ENCODE measurements at places on chromosomes 3 and 15.

- DNase-seq, result peak; percentile 67
- H3K36me3 ChIP-seq, result no peaks in the 10 kb centered on the region
- H3K27me3 ChIP-seq, result no peaks in the 10 kb centered on the region
- no peaks in the 10 kb centered on the region for H3K4me1 ChIP-seq
- H3K4me3 ChIP-seq, result peak within 1 kb of the TSS; percentile 99
Observed at GRCh38 chr3:138187296-138188012, at the start of gene ARMC8. Gene ARMC8 (plus strand): TSS chr3:138187301. CDS start chr3:138187555, 254 bp downstream.

- H3K27ac ChIP-seq, result no peak overlapping the region
- no peaks in the 10 kb centered on the region for H3K36me3 ChIP-seq
- H3K4me1 ChIP-seq, result no peaks in the 10 kb centered on the region
- H3K27me3 ChIP-seq, result no peaks in the 10 kb centered on the region
- no peak overlapping the region for H3K4me3 ChIP-seq
Observed at GRCh38 chr3:107884719-107885460, 205.9 kb downstream of the CD47 start.

DNA sequence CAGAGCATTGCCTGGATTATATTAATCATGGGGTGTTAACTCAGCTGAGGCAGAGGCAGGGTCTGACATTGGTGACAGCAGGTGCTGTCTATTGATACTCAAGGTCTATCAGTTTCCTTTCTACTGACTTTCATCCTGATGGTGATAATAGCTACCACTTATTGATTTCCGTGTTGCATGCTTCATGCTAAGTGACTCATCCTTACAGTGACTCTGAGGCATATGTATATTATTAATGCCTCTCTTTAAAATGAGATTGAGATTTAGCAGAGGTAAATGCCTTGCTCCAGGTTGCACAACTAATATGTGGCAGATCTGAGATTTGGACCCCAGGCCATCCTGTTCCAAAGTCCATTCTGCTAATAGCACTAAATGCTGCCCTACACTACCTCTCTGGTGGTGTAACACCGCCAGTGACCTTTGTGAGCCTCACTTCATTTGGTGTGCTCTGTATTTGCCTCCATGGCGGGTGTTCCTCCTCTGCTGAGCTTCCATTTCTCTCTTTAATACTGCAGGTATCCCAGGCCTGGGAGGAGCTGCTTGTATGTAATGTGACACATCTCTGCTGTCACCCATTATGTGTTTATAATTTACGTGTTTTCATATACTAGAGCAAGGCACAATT lies 50.4 kb downstream of the GPR171 start:
- no peak overlapping the region for H3K27ac ChIP-seq
- no peak overlapping the region for H3K4me3 ChIP-seq
- H3K36me3 ChIP-seq, result no peaks in the 10 kb centered on the region
- DNase-seq, result no peak
- H3K27me3 ChIP-seq, result no peaks in the 10 kb centered on the region

DNA sequence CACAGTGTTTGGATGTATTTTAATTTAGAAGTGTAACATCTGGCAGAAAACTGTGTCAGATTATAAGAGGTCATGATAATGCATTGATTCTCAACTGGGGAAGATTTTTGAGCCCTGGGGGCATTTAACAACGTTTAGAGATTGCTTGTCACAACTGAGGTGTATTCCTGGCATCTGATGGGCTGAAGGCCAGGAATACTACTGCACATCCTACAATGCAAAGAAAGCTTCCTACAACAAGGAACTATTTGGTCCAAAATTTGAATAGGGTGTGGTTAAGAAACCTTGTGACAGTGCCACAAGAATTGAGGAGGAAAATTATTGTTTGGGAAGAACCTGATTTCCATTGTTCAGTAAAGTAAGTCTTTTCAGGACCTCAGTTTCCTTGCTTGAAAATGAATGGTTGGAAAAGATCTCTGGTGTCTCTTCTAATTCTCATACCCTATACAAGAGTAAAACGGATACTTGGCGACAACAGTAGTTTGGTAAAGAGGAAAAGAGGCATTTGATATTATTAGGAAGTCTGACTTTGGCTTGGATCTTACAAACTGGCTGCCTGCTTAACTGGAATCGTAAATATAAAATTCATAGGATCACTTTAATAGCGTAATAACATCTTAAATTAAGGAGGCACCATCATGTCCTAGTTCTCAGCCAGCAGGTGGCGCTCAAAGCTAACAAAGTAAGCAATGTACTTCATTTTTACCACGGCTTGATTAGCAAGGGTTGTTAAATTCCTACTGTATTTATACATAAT lies 4.3 kb downstream of the DAZL start:
- H3K36me3 ChIP-seq, result no peaks in the 10 kb centered on the region
- H3K27me3 ChIP-seq, result no peaks in the 10 kb centered on the region
- H3K27ac ChIP-seq, result no peak overlapping the region
- DNase-seq, result peak; percentile 84
- no peak overlapping the region for H3K4me3 ChIP-seq
